Muscle of arm (tissue), 14 donors: ENCODE measurements at places on chromosomes 5 and 9.

- DNase-seq, result no peak
These were observed 150.7 kb downstream of the CMYA5 start for GRCh38 chr5:79840084-79840990.

DNA sequence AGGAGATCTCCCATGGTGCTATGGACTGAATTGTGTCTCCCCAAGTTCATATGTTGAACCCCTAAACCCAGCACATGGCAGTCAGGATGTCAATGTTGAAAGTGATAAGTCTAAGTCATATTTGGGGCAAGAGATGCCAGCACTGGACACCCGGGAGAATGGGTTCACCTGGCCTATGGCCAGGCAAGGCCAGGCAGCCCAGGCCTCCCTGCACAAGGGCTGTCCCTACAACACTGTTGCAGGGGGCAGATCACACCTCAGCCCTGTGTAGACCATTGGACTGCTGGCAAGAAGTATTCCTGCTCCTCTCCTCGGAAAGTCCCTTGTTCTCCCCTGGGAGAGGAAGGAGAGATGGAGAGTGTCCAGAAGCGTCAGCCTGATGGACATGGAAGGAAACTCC, 240.5 kb downstream of the GADD45G start:
- no peak for DNase-seq

DNA sequence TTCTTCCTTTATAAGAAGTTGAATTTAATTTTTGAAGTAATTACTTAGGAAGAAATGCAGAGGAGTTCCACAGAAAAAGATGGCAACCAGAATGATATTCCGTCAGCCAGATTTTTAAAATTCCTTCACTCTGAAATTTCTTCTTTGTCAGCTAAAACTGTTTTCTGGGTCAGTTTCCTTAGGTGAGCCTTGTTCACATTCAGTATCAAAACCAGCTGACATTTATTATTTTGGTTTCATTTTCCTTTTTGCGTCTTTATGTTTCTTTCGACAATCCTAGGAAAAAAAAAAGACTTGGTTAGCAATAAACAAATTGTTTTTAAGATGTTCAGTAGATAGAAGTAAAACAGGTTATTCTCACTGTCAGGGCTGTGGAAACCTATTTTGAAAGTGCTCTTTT, 4.1 kb upstream of the IARS1 start:
- DNase-seq, result no peak

DNA sequence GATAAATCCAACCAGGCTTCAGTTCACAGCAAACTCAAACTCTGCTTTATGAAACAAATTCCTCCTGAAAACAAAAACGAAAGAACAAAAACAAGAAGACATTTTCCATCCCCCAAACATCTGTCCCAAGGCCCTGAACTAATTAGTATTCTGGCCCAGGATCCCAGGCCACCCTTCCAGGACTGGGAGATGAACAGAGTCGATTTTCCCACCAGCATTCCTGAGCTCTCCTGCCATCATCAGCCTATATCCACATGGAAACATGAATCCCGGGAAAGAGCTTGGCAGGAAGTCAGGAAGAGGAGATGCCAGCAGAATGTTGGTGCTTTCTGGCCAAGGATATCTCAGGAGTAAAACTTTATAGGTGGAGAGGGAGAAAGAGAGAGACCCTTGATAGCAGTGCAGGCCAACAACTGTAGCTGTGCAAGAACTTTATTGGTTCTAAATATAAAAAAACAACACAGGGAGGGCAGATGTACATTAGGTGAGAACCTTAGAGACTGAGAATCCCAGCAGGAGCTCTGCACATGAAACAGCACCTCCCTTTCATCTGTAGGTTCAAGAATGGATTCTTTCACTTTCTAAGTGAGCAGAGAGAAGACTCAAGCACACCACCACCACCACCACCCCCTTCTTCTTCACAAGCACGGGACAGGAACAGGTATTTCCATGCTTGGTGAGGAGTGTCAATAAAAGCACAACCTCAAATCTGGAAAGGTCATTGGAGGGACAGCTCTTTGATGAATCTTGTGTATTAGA, 190.7 kb upstream of the TAS2R1 start:
- DNase-seq, result peak; percentile 45

GRCh38 chr9:136043441-136043991, 51.6 kb downstream of the NACC2 start:
- DNase-seq, result no peak

DNA sequence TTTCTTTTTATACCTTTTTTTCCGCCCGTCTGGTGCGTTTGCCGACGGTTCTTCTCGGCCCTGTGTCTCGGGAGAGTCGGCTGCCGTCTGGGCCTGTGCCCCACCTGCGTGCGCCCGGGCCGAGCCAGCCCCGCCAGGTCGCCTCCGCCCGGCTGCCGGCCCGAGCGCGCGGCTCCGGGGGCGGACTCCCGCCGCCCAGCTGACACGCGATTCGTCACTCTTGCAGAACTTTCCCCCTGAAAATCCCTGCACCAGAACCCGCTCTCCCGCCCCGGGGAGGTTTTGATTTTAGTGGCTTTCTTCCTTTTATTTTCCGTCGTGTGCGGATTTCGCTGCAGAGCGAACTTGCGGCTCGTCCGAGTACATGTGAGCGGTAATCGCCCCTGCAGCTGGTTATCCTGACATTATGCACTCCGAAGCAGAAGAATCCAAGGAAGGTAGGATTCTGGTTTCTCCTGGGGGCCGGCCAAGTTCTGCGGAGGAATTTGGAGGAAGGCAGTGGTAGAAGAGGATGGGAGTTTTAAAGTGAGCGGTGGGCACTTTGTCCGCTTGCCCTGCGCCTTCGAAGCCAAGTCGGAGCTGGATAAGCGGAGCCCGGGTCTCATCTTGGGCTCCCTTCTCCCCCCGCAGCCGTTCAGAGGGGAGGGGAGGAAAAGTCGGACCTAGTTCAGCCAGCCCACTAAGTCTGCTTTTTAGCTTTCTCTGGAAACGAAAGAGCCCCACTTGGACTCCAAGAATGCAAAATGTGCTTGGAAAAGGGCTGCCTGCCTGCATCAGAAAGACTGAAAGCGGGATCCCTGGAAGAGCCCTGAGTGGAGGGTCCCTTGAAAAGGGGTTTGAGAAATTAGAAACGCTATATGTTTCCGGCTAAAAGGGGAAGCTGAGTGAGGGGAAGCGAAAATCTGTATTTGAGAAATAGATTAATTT, at the start of gene TNFAIP8:
TSS of gene TNFAIP8 (plus strand) at position 335 of the 927 bp plus-strand sequence. CDS start at position 407, 72 bp downstream.
- peak; percentile 73 for DNase-seq

GRCh38 chr9:82597241-82598203, 465.4 kb downstream of the RASEF start:
- DNase-seq, result no peak

DNA sequence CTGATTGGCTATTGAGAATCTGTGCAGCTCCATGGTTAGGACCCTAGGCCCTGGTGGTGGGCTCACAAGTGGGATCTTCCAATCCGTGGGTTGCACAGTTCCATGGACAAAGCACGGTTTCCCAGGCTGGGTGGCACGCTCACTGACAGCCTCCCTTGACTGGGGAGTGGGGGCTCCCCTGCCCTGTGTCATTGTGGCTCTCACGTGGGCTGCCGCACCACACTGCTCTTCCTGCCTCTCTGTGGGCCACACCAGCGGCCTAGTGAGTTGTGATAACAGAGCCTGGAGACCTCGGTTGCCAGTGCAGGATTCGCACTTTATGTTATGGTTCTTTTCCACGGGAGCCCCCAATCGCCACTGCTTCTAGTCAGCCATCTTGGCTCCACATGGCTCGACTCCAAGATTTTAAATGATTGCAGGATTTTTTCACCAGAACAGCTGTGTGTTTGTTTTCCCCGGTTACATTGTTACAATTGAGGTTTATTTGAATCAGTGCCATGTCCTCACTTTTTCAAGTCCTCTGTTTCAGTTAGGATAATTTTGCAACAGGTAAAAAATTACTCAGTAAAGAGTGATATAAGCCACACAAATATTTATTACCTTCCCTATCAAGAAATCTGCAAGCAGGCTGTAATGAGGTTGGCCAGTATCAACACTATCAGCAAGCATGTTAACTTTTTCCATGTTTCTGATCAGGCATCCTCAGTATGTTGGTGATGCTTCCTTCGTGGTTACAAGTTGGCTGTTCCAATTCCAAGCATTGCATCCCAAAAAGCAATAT, 253.8 kb downstream of the ZNF608 start:
- DNase-seq, result no peak

GRCh38 chr5:21263361-21263760, 1275.4 kb upstream of the CDH18 start:
- no peak for DNase-seq

DNA sequence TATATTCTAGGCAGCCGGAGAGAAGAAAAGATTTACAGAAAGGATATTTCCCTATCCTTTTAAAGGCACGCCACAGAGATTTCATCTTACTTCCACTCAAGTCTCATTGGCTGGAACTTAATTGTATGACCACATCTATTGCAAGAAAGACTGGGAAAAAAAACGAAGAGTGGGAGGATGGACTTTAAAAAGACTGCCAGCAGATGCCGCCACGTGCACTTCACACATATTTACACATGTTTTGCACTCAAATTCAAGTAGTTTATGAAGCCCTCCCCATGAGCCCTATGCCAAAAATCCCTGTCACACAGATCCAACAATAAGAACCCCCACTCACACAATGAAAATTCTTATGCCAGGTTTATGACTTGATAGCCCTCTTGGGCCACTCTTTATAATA, 138.5 kb upstream of the TYRP1 start:
- DNase-seq, result no peak

DNA sequence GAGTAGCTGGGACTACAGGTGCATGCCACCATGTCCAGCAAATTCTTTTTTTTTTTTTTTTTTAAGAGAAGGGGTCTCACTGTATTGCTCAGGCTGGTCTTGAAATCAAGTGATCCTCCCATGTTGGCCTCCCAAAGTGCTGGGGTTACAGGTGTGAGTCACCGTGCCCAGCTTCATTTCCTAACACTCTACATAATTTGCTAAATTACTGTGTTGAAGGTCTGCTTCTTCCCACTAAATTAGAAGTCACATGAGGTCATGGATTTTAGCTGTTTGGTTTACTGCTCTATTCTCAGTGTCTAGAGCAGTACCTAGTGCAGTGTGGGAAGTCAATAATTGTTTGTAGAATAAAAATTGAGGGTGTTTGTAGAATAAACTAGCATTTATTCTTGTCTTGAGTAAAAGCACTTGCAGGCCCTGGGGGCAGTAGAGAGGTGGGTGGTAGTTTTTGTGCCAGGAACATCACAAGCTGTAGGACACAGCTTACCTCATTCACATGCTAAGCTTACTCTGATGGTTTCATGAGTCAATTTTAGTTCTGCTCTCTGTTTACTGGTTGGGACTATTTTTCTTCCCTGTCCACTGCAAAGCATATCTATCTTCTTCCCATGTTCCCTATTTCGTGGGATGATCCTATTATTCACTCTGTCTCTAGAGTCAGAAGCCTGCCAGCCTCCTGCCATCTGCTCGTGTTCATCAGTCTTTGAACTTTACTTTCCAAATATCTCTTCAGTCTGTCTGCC, 7.0 kb downstream of the TEX48 start:
- no peak for DNase-seq

GRCh38 chr5:134432677-134433359, 21.1 kb upstream of the CDKN2AIPNL start:
- no peak for DNase-seq

- DNase-seq, result no peak
These were observed 29.3 kb downstream of the AMBP start for GRCh38 chr9:114048533-114049415.

- DNase-seq, result peak; percentile 54
These were observed 56.2 kb upstream of the LPAR1 start for GRCh38 chr9:111094433-111094924.

DNA sequence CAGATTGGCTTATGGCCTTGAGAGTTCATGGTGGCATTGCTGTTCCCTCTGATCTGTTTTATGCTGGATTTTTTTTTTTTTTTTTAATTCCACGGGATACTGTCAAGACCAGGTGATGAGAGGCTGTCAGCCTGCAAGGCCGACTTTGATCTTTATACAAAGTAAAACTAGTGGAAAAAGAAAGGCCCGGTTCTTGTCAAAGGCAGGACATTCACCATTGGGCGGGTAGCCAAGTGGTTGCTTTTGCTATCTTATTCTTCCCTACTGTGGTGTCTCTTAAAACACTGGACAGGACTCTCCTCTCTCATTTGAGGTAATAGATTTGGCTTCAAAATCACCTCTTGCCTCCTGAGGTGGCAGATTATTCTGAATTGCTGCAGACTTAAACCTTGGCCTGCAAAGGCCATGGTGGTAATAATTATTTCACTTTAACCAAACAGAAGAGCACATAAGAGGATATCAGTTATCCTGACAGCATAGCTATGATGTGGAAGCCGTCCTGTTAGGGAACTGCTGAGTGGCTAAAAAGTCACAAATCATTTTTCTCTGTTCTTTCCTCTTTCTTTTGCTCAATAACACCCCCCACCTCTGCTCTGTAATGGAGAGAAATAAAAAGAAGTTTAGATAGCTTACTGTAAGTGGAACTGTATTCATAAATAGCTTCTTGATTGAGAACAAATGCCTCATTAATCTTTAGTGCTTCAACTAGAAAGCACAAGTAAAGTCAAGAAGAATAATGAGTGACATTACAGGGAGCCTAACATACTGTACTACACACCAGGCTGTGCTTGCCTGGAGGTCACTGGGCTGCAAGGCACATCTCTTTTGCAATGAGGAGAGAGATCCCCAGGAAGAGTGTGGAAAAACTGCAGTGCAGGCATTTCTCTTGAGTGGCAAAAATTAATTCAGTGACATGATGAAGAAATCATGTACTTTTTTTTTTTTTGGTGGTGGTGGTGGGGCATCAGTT, 275.6 kb downstream of the KDM4C start:
- no peak for DNase-seq

DNA sequence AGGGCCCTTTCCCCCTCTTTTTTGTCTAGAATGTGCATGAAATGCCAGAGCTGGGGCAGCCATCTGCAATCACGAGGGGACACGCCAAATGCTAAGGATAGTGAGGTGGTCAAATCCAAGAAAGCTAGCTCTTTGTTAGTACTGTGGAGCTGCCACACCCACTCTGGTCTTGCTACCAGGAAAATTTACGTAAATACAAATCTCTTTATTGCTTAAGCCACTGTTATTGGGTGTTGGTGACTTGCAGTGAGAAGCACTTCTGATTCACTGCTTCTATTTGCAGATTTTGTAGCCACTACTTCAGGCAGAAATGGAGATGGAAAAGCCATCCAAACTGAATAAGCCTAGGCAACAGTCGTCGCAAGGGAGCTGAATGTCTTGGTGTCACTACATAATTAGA, 25.6 kb upstream of the SUSD1 start:
- no peak for DNase-seq

DNA sequence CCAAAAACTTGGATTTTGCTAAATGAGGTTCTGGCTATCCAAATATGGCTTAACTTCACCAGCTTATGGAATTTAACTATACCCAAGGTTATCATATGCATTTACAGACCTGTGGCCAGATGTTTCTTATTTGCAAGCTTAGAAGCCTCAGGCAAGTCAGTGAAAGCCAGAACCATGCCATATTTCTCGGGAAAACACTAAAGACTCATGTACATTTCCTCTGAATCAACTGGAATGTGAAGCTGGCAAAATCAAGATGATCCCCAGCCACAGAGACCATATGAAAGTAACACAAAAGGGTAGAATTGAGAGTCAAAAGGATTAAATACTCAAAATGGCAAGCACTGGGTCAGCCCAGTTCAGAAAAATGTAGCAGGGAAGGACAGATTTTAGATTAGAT, 76.4 kb upstream of the SLC1A1 start:
- no peak for DNase-seq

- DNase-seq, result no peak
These were observed 386.0 kb upstream of the KLF4 start for GRCh38 chr9:107875571-107875980.
